Testis (tissue), 5 donors: ENCODE measurements at places on chromosomes 2 and 18.

GRCh38 chr2:191782351-191782750, 64.5 kb downstream of the CAVIN2 start:
- DNase-seq, result no peak

- no peak for DNase-seq
These were observed 191.7 kb downstream of the PRKCE start for GRCh38 chr2:45843136-45843535.

DNA sequence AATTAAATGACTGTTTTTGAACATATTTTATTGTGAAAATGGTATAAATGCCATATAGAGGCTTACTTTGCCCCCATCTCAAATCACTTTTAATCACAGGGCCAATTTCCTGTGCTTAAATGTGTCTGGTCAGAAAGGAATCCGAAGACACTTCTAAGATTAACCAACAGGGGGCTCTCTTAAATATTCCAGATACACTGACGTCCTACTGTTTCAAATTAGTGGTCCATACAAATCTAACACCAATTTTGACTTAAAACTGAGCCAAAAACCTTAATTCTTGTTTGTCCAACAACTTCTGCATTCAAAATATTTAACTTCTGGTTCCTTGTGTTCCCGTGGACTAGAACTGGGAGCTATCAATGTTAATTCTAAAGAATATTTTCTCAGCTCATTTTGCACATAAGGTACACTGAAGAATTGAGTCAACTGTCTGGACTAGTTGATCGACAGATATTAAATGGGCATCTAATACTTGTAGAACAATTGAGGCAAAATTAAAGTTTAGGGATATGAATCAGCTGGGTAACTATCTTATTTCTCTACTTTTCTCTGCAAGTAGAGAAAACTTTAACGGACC, 557.5 kb downstream of the ARHGAP15 start:
- no peak for DNase-seq

DNA sequence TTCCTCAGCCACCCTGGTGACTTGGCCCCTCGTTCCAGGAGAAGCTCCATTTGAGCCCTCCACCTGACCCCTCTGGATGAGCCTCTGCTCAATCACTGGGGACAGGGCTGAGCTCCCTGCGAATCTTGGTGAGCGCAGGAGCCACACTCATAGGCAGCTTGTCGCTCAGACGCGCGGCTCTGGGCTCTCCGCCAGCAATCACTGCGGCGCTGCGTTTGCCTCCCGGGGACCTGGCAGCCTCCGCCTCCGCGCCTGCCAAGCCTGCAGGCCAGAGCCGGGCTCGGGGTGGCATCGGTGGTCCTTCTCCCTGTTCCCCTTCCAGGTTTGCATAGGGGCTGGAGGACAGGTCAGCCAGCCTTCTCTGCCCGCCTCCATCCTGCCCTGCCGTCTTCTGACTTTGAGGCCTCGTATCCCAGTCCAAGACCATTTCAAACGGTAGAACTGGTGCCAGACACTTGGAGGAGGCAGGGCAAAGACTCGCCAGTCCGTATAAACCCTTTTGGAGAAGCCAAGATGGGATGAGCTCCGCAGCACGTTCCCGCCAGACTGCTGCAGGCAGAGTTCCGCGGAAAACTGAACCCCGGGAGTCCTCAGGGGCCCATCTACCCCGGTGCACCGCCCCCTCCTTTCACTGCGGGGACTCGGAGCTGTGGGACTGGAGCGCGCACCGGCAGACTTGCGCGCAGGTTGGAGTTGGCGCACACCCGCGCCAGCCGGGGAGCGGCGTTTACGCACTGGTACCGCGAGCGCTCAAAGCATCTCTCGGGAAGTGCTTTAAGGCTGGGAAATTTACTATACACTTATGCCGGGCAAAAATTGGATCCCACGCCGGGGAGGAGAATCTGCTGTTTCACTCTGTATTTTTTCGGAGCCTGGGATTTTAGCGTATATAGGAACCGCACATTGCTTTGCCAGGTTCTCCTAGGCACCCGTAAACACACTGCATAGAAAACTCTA, 1.1 kb upstream of the TACR1 start:
- DNase-seq, result peak; percentile 72
